ENCODE measurements at places on chromosomes 2 and 18.

DNA sequence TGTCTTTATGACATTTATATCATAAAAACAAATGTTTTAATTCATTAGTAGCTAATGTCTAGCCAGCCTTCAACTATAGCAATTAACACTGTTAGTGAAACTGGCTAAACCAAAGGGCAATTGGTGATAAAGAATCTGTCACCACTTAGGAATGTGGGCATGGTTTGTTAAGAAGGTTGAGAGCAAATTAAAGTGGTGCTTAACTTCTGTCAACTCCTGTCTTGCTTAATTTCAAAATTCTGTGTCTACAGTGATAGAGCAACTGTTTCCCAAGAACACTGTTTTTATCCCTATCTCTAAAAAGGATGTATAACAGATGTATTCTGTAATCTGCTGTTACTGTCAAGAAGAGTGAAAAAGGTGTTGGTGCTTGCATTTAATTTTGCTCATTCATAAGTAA, 36.5 kb downstream of the CFAP36 start:
- DNase-seq: no peak

- DNase-seq: no peak
These were observed 33.2 kb upstream of the CCDC88A start for GRCh38 chr2:55452879-55453278.

GRCh38 chr18:53698907-53699306, 525.6 kb downstream of the MBD2 start:
- DNase-seq: peak; percentile 0

DNA sequence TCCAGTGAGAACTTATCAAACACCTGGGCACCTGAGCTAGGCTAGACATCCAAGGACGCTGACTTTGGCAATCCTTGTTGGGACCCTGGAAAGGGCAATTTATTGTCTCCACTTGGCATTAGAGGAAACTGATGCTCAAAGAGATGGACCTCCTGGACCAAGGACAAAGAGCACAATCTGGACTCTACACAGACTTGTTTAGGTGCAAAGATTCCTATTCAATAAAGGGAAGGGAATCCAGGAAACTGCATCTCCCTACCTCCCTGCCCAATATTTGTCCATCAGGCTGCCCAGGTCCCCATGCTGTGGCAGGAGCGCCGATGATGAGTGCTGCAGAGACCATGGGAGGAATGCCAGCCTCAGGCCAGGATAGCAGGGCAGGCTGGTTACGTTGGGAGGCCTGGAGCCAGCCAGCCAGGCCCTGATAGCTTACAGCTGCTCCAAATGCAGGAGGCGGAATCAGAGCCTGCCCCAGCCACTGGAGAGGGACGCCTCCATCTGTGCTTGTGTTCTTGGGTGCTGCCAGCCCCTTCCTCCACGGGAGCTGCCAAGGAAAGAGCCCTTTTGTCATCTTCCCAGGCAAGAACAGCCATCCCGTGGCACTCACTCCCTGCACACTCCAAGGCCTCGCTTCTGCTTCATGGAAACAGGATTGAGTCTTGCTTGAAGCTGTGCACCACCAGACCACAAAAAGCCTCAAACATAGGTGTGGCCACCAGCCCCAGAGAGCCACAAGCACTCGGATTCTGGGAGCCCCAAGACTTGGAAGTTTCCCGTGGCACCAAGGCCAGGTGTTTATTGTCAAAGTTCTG, 60.0 kb downstream of the HS1BP3 start:
- peak; percentile 65 for DNase-seq

- peak; percentile 85 for DNase-seq
These were observed 2.0 kb downstream of the TCF4 start for GRCh38 chr18:55585920-55586561.

DNA sequence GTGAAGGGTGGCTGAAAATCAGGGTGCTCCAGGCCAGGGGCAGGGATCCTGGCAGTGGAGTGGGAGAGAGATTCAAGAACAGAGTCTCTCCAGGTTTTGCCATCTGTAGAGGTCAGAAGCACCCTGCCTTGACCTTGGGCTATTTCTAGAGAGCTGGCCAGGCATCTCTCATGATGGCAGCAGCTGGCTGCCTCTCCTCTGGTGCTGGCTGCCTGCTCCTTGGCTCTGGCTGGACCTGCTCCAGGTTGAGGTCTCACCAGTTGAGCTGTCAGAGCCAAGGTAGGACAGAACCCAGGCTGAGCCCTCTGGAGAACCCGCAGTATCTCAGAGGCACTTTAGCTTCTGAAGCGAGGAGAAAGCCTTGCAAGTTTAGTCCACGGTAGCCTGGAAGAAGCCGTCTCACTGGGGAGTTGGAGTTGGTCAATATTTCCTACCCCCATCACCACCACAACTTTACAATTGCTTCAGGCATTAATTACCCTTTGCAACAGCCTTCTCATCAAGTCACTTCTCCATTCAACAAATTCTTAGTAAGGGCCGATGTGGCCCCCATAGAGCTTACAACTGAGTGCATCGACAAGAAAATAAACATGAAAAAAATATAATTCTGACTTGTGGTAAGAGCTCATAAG, 25.6 kb downstream of the GNLY start:
- peak; percentile 15 for DNase-seq

DNA sequence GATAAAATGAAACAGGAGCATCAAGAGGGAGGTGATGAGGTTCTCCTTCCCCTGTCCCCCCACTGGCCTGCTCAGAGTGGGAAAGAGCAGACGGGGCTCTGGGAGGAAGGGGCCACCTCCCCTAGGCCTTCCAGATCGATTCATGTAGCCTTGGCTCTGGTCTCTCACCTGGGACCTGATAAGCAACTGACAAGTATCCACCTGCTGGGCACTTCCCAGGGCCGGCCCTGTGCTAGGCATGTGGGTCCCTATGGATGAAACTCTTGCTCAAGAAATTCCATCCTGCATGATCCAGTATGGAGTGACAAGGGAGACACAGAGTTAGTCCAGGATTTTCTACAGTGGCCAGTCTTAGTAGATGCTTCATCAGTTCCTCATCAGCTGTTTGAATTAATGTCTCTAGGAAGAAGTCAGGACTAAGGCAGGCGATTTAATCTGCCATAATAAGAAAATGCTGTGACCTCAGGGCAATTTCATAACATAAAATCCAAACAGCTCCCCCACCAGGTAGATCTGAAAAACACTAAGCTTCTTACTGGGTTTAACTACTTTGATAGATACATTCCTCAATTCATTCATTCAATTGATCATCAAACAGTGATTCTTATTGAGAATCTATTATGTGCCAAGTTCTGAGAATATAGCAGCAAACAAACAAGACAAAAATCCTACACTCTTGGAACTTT, 44.7 kb upstream of the ZFP36L2 start:
- no peak for DNase-seq

GRCh38 chr18:48791636-48792105, 159.1 kb downstream of the SMAD7 start:
- DNase-seq: no peak

- DNase-seq: no peak
These were observed 253.0 kb upstream of the HNRNPA3 start for GRCh38 chr2:176959614-176960013.
